ENCODE measurements at places on chromosomes 7 and 10.

DNA sequence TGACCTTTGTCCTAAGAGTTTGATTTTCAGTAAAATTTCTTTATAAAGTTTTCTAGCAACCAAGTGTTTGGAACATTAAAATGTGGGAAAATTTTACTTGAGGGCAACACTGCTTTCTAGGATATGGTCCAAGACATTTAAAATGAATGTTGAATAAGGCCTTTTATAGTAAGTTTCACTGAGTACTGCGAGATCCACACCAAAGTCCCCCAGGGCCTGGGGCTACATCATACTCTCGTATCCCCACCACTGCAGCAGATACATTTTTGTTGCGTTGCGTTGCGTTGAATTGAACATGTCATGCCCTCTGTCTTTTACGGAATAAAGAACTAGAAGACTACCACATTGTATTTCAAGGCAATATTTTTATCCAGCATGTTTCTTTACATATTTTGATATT lies 44.5 kb downstream of the PRTFDC1 start:
- no peak for DNase-seq

GRCh38 chr7:28036696-28037095 lies 143.9 kb downstream of the JAZF1 start:
- DNase-seq = no peak

GRCh38 chr10:49609283-49610113 lies 612 bp upstream of the SLC18A3 start:
- peak; percentile 28 for DNase-seq

GRCh38 chr7:50508471-50508943 lies 56.7 kb downstream of the DDC start:
- DNase-seq = no peak

DNA sequence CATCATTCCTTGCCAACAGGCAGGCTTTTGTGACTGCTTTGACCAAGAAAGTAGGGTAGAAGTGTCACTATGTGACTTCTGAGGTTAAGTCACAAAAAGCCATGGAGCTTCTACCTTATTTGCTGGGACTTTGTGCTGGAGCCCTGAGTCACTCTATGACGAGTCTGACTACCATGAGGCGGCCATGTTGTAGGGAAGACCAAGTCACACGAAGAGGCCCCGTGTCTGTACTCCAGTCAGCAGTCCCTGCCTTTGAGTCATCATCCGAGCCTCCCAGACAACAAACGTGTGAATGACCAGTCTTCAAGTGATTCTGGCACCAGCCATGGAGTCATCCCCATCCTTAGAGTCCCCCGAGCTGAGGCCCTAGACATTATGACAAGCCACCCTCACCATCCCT lies 3.5 kb upstream of the MYL10 start:
- DNase-seq = no peak

DNA sequence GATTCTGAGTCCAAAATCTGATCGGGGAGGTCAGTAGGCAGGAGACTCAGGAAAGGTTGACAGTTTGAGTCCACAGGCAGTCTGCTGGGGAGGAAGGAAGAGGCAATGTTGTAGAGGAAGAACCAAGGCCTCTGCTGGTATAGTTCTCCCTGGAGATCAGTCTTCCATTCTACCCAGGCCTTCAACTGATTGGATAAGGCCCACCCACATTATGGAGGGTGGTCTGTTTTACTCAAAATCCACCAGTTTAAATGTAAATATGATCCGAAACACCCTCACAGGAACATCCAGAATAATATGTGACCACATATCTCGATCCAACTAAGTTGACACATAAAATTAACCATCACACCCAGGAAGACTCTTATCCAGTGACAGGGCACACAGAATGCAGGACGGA lies 425.3 kb upstream of the ZMIZ1 start:
- DNase-seq = no peak

- DNase-seq = no peak
Observed at GRCh38 chr7:138207555-138207971, 131.3 kb downstream of the AKR1D1 start.

GRCh38 chr10:18260310-18260922 lies 120.2 kb downstream of the CACNB2 start:
- no peak for DNase-seq

- DNase-seq = no peak
Observed at GRCh38 chr7:47704936-47705335, 123.0 kb upstream of the TNS3 start.

GRCh38 chr7:22859641-22860290 lies 37.1 kb upstream of the TOMM7 start:
- DNase-seq = no peak

DNA sequence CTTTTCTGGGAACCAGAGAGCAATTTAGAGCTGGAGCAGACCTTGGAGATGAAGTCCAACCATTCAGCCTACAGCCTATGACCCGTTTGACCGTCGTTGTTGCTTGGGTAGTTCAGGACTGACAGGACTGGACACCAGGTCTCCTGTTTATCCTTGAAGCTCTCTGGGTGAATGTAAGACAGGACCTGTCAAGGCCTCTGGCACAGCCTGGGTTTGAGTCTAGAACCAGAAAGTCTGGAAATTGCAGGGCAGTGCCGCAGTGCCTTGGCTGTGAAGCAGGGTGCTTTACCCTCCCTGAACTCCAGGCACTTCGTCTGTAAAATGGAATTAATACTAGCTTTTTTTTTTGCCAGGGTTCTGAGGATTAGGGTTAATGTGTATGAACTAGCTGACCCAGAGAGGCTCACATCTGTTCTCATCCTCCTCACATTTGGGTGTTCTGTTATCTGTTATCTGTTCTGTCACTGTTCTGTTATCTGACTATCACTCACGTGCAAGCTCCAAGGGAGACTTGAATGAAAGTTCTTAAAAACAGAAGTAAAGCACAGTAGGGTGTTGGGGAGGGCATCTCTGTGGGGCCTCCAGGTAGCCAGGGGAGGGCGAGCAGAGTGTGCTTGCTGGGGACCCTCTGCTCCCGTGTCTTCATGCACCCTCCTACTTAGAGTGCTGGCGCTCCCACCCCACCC lies 9.9 kb downstream of the BLVRA start:
- no peak for DNase-seq

- no peak for DNase-seq
Observed at GRCh38 chr7:46393142-46393541, 472.1 kb upstream of the IGFBP3 start.

DNA sequence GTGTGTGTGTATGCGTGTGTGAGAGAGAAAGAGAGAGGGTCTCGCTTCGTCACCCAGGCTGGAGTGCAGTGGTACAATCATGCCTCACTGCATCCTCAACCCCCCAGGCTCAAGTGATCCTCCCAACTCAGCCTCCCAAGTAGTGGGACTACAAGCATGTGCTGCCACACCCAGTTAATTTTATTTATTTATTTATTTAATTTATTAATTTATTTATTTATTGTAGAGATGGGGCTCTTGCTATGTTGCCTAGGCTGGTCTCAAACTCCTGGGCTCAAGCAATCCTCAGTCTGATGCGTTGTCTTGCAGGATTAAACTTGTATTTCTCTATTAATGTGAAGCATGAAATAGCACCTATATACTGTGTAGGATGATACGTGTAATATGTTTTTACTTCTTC lies 21.8 kb upstream of the POU6F2 start:
- no peak for DNase-seq

DNA sequence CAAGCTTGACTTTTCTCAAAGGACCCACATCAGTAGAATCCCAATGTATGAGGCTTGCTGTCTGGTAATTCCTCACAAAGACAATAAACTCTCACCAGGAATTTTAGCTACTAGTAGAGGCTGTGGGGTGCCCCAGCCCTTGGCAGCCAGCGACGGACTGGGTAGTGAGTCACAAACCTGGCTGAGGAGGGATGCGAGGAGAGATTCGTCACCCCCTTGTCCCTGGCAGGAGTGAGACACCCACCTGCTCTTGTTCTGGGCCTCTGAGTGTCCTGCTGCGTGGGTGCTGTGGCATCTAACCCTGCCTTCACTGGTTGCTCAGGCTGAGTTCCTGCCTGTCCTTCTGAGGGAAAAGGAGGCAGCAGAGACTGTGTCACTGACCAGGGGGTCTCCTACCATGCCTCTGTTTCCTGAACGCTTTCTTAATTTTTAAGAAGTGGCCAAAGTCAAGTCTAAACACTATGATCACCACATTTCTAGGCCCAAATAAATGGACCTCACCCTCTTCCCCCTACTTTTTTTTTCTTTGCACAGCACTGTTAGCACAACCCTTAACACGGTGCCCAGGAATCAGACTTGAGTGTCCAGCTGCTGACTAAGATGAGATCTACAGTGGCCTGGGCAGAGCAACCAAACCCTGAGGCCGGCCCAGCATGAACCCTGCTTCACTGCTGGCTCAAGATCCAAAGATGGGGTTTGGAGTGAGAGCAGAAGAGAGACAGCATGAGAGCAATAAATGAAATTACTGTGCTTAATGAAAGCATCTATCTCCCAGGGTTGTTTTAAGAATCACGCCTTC lies 146.4 kb downstream of the ANLN start:
- no peak for DNase-seq

- peak; percentile 67 for DNase-seq
Observed at GRCh38 chr7:128135515-128136214, 104.4 kb upstream of the LRRC4 start.

- no peak for DNase-seq
Observed at GRCh38 chr7:21160401-21160800, 267.5 kb upstream of the SP4 start.

- DNase-seq = no peak
Observed at GRCh38 chr10:125679436-125679835, 3.5 kb downstream of the TEX36 start.

DNA sequence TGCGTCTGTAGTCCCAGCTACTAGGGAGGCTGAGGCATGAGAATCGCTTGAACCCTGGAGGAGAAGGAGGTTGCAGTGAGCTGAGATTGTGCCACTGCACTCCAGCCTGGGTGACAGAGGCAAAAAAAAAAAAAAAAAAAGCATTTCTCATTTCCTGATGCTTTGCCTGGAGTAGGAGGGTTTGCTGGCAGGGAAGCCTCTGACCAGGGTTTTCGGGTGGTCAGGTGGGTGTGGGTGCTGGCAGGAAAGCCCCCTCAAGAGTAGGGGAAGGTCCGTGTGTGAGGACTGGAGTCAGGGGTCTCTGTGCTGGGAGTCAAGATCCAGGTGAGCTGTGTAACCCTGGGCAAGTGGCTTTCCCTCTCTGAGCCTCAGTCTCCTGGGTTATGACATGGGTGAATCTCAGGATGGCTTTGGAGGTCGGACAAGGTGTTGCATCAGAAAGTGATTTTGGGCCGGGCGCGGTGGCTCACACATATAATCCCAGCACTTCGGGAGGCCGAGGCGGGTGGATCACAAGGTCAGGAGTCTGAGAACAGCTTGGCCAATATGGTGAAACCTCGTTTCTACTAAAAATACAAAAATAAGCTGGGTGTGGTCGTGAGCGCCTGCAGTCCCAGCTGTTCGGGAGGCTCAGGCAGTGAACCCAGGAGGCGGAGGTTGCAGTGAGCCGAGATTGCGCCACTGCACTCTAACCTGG lies 3.2 kb downstream of the AMZ1 start:
- DNase-seq = no peak

DNA sequence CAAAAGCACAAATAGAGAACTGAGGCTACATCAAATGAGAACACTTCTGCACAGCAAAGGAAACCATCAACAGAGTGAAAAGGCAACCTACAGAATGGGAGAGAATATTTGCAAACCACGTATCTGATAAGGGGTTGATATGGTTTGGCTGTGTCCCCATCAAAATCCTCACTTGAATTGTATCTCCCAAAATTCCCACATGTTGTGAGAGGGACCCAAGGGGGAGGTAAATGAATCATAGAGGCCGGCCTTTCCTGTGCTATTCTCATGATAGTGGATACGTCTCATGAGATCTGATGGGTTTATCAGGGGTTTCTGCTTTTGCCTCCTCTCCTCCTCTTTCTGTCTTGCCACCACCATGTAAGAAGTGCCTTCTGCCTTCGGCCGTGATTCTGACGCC lies 120.6 kb upstream of the FRMD4A start:
- no peak for DNase-seq

DNA sequence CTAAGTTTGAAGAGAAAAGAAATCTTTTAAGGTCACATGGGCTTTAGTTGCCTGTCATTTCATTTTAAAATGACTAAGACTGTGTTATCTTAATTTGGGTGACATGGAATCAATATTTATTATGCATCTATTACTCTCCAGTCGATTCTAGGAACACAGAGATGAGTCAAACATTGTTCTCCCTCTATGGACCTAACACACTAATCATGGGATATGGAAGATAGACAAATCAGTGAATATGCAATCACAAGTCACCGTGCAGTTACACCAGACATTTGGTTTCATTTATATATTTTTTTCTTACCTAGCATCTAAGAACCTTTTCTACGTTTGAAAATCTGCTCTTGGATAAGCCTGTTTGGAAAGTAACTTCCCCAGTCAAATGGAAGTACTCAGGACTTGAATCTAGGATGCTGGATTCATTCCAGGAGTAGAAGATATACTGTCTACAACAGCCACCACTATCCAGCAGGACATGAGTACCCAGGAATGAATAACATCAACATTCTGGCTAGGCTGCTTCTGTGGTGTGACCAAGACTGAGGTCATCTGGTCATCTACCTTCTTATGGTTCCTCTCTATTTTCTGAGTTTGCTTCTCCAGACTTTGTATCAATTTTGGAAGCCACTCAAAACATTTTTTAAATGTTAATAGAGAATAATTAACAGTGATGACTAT lies 902.9 kb upstream of the LRRN3 start:
- no peak for DNase-seq

GRCh38 chr7:130299866-130300265 lies 6.9 kb downstream of the CPA4 start:
- DNase-seq = no peak

- DNase-seq = no peak
Observed at GRCh38 chr7:10474048-10474447, 499.6 kb upstream of the PHF14 start.

GRCh38 chr10:16752099-16752498 lies 65.1 kb downstream of the RSU1 start:
- no peak for DNase-seq

- DNase-seq = no peak
Observed at GRCh38 chr10:15735763-15736162, 16.0 kb upstream of the ITGA8 start.

GRCh38 chr7:112447406-112447805 lies 2.9 kb upstream of the IFRD1 start:
- DNase-seq = no peak

GRCh38 chr7:133999178-133999577 lies 128.0 kb upstream of the LRGUK start:
- no peak for DNase-seq

All from activated CD4-positive, CD25-positive, alpha-beta regulatory T cell treated with anti-CD3 and anti-CD28 coated beads, Interleukin-2, amount 50 U/mL, for 72 hours (primary cell).